ENCODE measurements at places on chromosomes 1 and 21.

- no peak for DNase-seq
Measured at GRCh38 chr1:246629030-246629429, 62.8 kb downstream of the CNST start.

DNA sequence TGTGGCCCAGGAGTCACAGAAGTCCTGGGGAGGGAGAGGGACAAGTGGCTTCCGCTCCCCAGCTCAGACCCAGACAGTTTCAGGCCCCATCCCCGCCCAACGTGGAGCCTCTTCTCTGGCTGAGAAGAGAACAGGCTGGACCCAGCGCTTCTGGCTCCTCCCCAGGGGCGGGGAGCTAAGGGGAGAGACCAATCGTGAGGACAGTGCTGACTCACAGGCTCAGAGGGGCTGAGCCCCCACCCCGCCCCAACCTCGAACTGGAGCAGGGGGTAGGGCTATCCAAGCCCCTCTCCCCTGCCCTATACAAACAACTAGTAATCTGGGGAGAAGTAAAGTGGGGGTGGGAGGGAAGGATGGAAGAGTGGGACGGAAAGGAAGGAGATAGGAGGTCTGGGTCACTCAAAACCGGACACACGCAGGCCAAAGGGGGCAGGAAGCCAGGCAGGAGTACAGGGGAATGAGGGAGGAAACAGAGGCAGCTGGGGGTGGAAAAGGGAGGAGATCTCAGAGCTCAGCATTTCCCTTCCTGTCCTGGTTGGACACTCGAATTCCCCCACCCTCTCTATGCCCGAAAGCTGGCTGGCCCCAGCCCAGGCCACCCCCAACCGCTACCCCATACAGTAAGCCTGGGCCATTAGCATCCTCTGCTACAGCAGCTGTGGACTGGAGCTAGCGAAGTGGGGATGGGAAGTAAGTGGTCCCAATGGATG is at the start of gene SHC1:
TSS of gene SHC1 (minus strand) at position 117 of the 710 bp plus-strand sequence. CDS start 221 bp downstream, outside the sequence.
- peak; percentile 53 for DNase-seq

DNA sequence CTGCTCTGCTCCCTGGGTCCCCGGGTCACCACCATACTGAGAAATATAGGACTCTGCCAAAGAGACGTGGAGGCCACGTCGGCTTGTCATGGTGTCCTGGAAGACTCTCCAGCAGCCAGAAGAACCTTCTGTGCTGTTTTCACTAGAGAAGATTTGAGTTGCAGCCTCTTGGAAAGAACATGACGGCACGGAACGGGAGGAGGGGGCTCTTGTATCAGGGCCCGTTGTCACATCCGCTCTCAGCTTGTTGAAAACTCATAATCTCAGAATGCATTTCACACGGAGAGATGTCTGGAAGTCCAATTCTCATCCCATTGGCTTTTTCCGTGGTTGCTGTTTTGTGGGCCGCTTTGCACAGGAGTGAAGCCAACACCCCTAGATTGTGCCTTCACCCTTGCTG is 39.4 kb upstream of the FAM3B start:
- no peak for DNase-seq

DNA sequence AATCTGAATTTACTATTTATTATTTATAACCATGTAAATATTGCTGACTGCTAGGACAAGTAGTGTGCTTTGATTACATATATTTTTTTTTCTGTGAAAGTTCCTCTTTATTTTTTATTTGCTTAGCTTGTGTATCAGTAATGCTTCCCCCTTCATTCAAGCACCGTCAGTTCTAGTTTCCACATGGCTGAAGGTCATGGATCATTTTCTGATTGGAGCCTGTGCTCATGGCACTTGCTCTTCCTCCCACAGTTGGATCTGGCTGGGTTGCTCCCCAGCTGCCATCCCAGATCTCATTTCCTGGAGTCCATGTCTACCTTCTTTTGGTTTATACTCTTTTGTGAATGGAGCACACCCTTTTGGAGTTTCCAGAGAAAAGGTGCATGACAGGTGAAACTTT is 57.0 kb upstream of the IGSF5 start:
- peak; percentile 89 for DNase-seq

DNA sequence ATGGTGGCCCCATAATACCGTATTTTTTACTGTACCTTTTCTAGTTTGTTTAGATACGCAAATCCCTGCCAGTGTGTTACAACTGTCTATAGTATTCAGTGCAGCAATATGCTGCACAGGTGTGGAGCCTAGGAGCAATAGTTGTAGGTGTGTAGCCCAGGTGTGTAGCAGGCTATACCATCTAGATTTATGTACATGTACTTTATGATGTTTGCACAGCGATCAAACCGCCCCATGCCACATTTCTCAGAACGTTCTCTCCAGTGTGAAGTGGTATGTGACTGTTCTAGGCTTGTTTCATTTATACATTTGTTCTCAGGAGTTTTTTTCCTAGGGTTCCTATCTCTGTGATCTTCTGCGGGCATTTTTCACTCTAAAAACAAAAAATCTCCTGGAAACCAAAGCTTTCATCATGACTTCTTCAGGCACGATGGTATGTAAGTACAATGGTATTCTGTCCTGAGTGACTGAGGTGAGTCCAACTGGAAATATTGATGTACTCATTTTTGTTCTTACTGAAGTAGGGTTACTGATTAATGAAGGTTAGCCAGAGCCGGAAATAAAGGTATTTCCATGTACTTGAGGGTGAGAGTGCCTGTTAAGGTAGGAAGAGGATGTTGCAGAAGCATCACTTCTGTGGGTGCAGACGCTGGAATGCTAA is 153.0 kb downstream of the GABPA start:
- peak; percentile 87 for DNase-seq

DNA sequence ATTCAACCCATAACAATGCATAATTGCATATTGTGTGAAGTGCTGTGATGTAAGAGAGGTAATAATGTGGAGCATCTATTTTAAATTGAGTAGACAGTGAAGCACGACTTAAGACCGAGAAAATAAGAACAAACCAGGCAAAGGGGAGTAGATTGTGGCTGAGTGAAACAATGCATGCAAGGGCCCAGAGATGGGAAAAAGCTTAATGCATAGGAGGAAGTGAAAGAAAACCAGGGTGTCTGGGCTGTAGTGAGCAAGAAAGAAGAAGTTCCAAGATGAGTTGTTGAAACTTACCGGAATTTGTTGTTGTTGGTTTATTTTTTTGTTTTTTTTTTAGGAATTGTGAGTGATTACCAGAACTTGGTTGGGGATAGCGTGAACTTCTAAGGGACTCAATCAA is 104.7 kb downstream of the SNX7 start:
- DNase-seq: no peak

DNA sequence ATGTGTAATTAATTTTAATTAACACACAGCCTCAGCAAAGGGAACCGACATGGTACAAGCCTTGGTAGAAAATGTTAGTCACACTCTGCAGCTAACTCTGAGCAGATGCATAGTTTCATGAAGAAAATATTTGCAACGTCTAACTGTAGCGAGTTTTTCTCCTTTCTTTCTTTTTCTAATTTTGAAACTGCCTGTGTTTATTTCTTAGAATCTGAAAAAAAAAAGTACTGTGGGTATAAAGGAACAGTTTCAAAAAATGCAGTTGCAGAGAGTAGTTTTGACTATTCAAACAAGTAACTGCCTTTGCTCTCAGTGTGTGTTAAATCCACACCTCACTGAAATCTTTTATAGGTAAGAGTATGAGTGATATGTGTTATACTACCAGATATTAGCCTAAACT is 149.9 kb upstream of the C1orf105 start:
- DNase-seq: no peak

GRCh38 chr1:61013946-61014667 is 68.3 kb upstream of the NFIA start:
- DNase-seq: no peak

DNA sequence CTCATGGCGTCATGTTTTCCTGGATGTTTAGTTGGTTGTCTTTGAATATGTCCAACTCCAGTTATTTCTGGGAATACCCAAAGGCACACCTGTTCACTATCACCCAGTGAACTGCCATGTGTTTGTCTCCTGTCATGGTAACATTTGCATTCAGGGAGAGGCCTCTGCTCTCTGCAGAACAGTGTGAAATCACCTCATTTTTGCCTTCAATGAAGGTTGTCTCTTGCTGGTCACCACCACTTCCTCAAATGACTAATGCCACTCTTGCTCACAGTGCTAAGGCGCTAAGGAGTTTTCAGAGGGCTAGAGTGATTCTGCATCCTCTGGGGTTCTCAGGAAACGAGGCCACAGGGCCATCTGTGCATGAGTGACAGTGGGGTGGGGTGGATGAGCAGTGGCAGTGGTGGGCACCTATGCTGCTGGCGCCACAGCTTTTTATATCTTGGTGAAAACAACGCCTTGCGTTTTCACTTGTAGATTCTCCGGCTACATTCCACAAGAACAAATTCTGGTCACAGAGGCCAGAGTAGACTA is 60.0 kb upstream of the ATP5PO start:
- DNase-seq: peak; percentile 37

GRCh38 chr1:85584264-85584781 is 3.8 kb downstream of the CCN1 start:
- DNase-seq: no peak

GRCh38 chr1:115084902-115085511 is 4.3 kb downstream of the TSPAN2 start:
- no peak for DNase-seq

DNA sequence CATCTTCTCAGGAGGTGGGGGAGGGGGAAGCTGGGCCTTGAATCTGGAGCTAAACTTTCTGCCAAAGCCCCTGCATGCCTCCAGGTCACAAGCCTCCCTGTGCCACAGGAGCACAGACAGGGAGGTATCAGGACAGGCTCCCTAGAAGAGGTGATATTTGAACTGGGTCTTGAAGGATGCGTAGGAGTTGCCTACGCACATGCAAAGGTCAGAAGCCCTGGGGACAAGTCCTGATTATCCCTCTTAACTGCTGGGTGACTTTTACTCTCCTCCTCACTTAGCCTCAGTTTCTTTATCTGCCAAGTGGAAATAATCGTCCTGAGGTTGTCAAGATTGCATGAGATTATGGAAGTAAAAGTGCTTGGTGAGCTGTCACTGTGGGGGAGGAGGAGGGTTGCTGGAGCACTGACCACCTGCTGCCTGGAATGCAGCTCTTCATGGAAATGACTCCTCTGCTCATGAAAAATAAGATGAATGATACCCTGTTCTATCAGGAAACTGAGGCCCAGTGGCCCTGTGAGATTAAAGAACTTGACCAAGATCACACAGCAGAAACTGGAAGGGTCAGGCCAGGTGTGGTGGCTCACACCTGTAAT is 50.6 kb upstream of the LAPTM5 start:
- no peak for DNase-seq

DNA sequence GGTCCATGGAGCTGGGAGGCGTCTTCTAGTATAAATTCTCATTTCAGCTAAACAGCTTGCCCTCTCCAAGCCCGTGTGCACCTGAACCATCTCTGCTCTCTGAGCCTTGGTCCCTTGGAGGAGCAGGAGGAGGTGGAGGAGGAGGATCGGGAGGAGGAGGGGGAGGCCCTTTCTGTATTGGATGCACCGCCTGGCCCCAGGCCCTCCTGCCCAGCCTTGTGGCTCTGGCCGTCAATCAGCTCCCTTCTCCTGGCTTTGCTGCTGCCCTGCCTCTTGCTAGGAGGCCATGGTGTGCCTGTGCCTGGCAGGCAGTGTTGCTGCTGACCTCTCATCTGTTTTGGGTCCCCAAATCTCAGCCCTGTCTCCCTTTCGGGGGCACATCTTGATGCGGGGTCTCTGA is 9.0 kb downstream of the COL18A1 start:
- DNase-seq: no peak

DNA sequence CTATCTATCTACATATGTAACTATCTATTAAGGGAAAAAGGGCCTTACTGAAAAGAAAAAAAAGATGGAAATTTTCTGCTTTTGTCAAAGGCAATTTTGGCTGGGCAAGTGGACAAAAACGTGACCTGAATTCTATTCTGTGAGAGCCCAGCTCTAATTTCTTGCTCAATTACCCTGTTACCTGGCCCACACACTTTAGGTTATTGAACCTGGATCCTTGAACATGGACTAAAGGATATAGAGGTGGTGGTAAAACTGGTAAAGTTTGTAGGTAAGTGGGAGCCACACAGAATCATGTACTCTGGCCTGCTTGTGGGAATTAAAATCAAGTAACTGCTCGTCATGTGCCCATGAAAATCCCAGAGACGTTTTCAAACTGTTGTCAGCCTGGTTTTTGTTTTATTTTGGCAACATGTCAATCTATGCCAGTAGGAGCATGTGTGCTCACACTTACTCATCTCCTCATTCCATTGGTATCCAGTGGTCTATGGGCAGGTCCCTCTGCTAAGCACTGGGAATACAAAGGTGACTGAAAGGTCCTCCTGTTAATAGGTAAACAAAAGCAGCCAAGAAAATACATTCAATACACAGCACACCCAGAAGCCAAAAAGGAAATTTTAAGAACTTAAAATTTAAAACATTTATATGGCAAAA is 113.7 kb upstream of the WARS2 start:
- DNase-seq: no peak

DNA sequence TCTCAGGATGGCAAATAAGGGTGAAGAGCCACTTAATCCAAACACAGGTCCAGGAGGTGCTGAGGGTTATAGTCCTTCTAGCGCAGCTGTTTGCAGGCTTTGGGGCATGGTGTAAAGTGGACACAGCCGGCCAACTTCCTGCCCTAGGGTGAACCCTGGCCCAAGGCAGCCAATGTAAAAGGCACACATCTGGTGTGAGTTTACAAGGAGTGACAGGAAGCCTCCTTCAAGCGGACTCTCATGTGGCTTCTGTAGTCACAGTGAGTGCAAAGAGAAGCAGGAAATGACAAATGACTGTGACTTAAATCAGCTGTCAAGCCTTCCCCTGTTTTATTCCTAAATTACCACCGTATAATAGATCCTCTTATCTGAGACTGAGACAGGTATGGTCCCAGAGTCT is 213.0 kb downstream of the CRB1 start:
- DNase-seq: peak; percentile 92

DNA sequence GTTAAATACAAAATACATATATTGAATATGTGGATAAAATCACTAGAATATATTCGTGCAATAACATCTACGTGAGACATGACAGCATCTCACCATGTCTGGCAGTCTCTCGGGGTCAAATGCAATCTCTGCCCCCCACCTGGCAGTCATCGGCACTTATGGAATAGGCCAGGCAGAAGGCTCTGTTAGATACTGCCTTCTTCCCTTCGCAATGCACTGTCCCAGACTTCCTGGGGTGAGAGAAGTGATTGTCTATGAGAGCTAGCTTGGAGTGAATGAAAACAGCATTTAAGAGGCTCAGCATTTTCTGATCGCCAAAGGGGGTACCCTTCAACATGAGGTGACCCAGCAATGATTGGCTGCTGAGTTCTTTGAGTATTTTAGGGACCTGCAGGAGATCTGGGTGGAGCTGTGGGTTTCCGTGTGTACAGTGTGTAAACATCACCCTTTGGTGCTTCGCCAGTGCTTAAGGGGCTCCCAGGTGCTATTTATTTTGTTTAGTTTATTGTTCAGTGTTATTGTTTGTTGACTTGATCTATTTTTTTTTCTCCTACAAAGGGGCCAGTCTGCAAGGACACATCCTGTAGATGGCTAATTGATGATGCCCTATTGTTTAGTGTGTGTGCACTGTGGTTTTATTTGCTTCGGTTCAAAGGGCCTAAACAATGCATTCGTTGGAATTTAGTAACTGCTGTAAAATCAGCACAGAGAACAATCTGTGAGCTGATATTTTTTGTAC is 10.2 kb downstream of the ERG start:
- peak; percentile 82 for DNase-seq

GRCh38 chr1:181647314-181648035 is 164.2 kb downstream of the CACNA1E start:
- peak; percentile 14 for DNase-seq

GRCh38 chr1:4963251-4963650 is 308.8 kb downstream of the AJAP1 start:
- no peak for DNase-seq
